ENCODE measurements at places on chromosomes 1 and 21.
A peak's percentile ranks its signal among the peaks of the same experiment; 100 is the strongest.

GRCh38 chr1:154441241-154441888 lies 36.2 kb downstream of the IL6R start:
- no peak for DNase-seq

GRCh38 chr21:40416572-40416971 lies 430.4 kb downstream of the DSCAM start:
- no peak for DNase-seq

GRCh38 chr1:226576601-226577000 lies 28.0 kb downstream of the STUM start:
- DNase-seq: no peak

DNA sequence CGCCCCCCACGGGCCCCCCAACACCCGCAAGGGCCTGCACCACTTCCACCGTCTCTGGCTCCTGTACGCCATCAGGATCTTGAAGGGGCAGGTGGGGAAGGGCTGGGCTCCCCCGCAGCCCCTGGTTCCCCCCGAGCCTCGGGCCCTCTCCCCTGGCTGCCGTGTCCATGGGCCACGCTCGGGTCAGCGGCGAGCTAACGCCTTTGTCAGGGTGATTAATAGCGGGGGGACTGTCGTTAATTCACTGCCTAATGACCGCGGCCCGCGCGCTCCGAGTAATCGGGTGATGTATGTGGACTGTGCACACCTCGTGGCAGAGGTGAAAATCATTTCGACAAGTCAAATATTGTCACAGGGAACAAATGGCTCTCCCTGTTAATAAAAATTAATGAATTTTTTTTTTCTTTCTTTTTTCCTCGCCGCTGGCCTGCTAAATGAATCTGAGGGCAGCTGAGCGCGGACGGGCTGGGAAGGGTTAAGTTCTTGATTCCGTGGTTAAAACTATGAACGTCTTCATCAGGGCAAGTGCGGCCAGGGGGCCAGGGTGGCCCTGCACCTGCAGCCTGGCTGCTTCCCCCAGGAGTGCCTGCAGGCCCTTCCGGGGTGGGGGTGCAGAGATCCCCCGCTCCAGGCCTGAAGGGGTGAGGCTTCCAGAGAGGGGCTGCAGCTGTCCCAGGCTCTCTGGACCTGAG lies 100.8 kb downstream of the PRDM16 start:
- DNase-seq: no peak

GRCh38 chr1:230074270-230074669 lies 7.2 kb downstream of the GALNT2 start:
- no peak for DNase-seq

GRCh38 chr1:173315296-173315695 lies 108.2 kb upstream of the TNFSF4 start:
- no peak for DNase-seq

DNA sequence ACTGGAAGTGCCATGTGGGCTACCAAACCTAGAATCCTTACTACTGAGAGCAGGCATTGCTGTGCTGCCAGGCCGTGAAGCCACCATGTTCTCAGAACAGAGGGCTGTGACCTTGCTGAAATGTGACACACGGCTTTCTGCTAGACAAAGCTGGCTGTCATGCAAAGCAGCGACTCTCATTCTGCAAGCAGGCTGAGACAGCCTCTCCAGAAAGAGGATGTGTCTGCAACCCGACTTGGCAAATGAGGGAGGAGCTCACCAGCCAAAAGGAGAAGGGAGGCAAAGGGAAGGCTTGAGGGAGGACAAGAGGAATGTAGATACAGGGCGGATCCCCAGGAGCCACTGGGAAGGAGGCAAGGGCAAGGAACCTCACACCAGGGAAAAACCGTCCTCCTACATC lies 85.7 kb upstream of the KRTAP19-8 start:
- DNase-seq: no peak

DNA sequence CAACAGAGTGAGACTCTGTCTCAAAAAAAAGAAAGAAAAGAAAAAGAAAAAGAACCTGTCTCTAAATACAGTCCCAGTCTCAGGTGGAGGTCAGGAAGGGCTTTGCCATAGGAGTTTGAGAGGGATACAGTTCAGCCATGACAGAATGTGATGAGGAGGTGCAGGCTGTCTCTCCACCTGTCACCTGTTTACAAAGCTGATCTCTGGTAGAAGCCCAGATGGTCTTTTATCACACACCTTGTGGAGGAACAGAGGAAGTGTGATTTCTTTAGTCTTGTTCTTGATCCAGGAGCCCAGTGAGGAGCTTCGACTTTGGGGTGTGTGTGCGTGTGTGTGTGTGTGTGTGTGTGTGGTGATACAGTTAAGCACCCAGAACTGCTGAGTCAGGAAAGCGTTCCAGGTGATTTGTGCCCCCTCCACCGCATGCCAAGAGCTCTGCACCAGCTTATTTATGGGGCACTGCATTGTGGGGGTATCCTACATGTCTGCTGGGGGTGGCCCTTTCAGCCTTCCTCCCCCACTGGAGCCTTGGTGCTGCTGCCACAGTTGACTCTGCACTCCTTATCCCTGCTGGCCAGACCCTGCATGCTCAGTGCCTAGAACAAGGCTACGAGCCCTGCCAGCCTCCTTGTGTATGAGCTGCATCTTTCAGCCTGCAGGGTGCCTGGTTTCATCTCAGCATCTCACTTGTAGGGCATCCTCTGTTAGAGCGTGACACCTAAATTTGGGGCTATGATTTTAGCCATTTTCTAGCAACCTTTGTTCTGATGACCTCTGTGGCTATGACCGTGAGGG lies 19.3 kb downstream of the DOP1B start:
- no peak for DNase-seq

GRCh38 chr1:201692555-201693394 lies 136.2 kb upstream of the IPO9 start:
- DNase-seq: peak; percentile 57

DNA sequence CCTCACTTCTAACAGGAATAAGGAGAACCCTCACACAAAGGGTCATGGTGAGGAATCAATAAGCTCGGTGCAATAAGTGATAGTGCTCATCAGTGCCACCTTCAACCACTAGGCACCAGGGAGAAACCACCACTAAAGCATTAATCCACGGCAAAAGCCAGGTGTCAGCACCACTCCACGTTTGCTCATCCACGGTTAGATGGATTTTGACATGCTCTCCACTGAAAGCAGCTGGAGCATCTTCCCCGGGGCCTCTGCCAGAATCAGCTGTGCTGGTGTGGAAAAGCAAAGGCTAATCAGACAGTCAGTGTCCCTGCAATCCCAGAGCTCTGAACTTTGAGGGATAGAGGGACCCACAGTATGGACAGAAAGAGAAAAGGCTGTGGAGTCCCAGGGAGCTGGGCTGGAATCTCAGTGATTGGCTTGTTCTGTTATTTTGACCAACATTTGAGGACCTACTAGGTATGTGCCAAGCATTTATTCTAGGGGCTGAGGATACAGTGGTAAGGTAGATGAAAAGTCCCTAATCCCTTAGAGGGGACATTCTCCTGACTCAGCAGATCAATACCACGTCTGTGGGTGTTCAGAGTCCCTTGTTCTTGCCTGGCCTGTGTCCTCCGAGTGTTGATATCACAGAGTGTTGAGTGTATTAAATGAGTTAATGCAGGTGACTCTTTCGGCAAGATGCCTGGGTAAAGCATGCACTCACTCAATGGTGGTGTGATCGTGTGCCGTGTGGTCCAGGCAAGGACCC lies 41.3 kb downstream of the FHAD1 start:
- DNase-seq: no peak

DNA sequence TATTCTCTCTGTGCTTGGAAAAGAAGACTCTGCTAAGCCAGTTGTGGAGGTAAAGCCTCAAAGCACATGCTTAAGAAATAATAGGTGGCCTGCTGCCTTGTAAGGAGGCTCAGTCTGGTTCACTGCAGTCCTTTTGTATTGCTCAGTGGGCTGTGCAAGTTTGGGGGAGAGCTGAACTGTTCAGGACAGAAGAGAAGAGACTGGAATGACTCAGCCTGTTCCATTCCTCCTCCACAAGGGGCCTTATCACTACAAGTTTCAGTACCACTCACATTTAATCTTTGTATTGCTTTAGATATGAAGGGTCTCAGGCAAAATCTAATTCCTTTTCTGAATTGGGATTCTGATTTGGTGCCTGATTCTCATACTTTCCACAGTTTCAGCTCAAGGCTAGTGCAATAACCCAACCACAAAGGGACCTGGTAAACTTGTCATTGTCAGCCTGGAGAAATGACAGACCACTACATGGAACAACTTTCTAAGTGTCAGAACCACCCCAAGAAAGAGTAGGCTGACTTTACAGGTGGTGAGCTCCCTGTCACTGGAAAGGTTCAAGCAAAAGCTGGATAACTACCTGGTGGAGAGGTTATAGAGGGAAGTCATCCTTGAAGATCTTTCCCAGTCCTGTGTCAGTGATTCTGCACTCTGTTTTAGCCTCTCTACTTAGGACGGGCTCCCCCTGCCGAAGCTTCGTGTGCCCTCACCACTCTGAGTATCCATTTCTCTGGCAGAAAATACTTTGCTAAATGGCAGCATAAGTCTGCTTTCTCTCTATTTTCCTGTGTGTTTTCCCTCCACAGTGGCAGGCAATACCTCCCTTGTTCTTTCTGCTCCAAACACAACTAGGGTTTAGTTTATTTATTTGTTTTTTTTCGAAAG lies 162.9 kb upstream of the GJB5 start:
- DNase-seq: no peak

DNA sequence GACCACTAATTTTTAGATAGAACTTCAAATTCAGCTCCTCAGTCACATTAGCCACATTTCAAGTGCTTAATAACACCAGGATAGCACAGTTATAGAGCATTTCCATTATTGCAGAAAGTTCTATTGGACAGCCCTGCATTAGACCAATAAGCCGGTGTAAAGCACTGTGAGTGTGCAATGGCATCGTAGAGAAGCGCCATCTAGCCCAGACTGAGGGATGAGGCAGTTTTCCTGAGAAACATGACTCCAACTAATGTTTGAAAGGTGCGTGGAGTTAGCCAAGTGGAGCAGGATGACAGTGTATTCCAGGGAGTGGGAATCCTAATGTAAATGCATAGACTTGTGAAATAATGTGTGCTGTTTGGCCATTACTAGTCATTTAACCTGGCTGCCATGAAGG lies 7.7 kb downstream of the RPE65 start:
- no peak for DNase-seq

GRCh38 chr21:39022863-39023693 lies 160.2 kb downstream of the PSMG1 start:
- no peak for DNase-seq

DNA sequence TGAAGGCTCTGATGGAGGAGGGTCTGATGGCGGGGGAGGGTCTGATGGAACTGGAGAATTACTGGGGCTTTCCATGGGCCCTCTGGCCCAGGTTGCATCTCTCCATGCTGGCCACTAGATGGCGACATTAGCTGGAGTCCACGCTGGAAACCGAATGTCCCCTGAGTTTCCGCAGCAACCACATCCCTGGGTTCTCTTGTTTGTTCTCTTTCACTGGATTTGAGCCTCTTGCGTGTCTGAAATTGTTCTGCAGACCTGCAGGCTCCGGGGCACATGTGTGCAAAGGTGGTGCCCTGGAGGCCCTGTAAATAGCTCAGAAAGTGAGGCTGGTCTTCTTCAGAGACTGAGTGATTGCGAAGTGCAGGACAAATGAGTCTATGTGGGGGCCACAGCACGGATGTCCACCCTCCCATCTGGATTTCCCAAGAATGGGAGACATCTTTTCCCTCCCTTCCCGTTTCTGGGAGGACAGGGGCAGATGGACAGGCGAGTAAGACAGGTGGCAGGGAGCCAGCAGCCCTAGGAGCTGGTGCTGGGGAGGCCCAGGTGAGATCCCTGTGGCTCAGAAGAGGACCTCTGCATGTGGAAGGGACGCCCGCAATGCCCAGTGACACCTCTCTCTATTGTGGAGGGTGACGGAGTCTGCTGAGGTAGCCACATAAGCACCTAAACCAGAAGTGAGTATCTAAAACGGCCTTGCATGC lies 73.2 kb upstream of the ABCG1 start:
- DNase-seq: peak; percentile 48

DNA sequence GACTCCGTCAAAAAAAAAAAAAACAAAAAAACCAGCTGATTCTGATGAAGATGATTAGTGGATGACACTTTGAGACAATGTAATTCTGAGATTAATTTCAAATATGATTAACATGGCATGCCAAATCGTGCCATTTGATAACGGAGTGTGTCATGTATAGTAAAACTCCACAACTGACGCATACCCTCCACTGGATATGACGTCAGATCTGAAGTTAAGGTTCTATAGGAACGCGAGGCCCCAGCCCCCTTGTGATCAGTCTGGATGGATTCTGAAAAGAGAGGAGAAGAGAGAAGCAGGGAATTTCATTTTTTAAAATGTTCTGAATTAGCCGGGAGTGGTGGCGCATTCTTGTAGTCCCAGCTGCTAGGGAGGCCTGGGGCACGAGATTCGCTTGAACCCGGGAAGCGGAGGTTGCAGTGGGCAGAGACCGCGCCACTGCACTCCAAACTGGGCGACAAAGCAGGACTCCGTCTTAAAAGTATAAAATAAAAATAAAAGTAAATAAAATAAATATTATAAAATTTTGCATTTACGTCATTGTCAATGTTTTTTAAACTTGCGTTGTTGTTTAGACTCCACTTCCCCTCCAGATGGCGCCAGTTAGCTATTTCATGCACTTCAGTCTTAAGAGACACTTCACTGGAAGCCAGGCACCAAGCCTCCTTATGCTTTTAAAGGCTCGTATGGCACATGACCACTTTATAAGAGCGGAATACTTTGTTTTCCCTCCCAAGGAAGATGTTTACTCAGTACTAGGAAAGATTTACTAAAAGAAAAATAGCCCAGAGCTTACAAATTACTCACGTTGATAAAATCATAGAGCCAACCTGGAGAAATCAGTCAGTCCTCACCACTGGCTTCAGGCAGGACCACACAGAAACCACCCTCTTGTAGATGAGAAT lies 65.5 kb downstream of the UBE2U start:
- peak; percentile 80 for DNase-seq

DNA sequence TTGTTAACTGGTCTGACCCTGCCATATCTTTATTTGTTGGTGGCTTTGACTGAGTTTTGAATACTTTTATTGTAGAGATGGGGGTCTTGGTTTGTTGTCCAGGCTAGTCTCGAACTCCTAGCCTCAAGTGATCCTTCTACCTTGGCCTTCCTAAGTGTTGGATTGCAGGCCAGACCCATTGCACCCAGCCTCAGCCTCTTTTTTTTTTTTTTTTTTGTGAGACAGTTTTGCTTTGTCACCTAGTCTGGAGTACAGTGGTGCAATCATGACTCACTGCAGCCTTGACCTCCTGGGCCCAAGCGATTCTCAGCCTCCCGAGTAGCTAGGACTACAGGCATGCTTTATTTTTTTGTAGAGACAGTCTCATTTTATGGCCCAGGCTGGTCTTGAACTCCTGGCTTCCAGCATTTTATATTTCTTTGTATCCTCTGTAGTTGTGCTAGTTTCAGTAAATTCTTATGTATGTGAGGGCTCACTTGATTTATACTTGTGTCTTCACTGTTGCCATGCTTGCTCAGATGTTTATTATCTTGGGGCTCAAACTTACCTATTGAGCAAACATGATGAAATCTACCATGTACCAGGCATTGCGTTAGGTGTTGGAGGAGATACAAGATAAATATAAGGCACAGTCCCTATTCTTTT lies 24.1 kb downstream of the THRAP3 start:
- peak; percentile 93 for DNase-seq

GRCh38 chr1:91884459-91885212 lies 1.3 kb downstream of the TGFBR3 start:
- DNase-seq: peak; percentile 21

Measured in fibroblast of gingiva (primary cell).